ENCODE measurements at places on chromosomes 2 and 18.

- no peak for DNase-seq
These were observed 1.3 kb downstream of the FMNL2 start for GRCh38 chr2:152336119-152336853.

- DNase-seq: no peak
These were observed 60.7 kb upstream of the ITGA4 start for GRCh38 chr2:181396256-181397123.

DNA sequence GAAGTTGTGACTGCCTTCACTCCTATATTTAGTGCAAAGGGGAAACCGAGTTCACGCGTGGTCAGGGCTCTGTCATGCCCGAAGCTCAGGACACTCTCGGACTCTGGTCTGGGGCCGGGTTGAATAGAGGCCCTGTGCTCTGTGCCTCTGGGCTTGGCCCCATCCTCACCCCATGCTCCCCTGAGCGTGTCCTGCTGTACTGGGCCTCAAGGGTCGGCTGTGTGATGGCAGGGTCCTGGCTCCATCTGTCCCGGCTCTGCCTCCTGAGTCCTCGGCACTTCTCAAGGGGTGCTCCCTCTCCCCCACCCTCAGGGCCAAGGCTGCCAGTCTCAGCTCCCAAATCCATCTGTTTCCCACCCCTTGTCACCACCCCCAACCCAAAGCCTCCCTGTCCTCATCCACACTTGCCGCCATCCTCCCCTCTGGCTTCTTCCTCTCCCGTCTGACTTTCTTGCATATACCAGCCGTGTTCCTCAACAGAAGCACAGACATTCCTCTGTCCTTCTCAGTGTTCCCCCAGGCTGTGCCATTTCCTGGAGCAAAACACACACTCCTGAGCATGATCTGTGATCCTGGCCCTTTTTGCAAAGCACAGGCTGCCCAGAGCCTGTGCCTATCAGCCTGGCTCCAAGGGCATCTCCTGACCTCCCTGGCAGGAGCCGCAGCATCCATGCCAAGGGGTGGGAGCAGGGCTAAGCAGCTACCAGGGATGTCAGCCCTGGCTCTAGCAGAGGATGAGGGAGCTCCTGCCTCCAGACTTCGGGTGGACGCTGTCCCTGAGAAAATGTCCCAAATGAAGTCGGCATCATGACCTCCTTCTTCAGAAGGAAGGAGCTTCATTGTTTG is 64.2 kb upstream of the OTOS start:
- DNase-seq: no peak

- DNase-seq: no peak
These were observed 105.5 kb downstream of the TDRD15 start for GRCh38 chr2:21229302-21229701.

DNA sequence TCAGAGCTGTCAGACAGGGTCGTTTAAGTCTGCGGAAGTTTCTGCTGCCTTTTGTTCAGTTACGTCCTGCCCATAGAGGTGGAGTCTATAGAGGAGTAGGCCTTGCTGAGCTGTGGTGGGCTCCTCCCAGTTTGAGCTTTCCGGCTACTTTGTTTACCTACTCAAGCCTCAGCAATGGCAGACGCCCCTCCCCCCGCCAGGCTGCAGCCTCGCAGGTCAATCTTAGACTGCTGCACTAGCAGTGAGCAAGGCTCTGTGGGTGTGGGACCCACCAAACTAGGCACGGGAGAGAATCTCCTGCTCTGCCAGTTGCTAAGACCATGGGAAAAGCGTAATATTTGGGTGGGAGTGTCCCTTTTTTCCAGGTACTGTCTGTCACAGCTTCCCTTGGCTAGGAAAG is 86.5 kb downstream of the EFEMP1 start:
- no peak for DNase-seq

DNA sequence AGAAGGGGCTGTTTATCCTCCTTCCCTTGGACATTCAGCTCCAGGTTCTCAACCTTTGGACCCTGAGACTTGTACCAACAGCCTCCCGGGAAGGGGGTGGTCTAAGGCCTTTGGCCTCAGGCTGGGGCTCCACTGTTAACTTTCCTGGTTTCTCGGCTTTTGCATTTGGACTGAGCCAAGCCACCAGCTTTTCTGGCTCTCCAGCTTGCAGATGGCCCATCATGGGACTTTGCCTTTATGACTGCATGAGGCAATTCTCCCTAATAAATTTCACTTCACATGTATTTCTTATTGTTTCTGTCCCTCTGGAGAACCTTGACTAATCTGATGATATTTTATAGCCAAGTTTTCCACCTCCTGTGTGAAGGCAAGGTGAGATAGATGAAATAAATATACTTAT is 180.8 kb downstream of the PPP1R1C start:
- no peak for DNase-seq

- no peak for DNase-seq
These were observed 33.5 kb downstream of the SUMO1 start for GRCh38 chr2:202204855-202205254.

GRCh38 chr2:117714110-117714509 is 100.4 kb upstream of the DDX18 start:
- DNase-seq: no peak

DNA sequence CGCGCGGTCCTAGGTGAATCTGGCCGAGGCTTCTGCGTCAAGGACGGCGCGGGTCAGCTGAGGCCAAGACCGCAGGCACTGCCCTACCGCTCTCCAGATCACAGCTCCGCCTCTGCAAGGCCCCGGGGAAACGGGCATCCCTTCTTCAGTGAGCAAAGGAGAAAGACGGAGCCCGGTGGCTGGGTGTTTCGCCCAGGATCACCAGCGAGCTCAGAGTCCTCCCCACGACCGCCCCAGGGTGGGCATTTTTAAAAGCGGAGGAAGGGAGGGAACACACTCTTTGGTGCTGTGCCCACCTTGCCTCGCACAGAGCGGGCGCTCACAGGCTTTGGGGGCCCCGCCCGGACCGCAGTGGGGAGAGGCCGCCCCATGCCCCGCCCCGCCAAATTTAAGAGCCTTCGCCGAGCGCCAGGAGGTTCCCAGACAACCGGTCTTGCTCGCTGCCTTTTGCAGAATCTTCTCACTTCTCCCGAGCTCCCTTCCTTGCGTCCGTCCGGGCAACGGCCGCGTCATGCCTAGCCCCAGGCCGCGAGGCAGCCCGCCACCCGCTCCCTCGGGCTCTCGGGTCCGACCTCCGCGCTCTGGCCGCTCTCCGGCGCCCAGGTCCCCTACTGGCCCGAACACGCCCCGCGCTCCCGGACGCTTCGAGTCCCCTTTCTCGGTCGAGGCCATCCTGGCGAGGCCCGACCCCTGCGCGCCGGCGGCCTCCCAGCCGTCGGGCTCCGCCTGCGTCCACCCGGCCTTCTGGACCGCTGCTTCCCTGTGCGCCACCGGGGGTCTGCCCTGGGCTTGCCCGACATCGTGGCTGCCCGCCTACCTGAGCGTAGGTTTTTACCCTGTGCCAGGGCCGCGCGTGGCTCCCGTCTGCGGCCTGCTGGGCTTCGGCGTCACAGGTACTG is at the start of gene NOTO:
Gene NOTO, plus strand, starts transcription at position 419 of the 899 bp plus-strand sequence. Its CDS starts 93 bp downstream, at position 512.
- no peak for DNase-seq

- DNase-seq: no peak
These were observed 242.1 kb downstream of the TMX3 start for GRCh38 chr18:68472701-68473295.
